ENCODE measurements at places on chromosomes 11 and 22.

GRCh38 chr11:63915961-63916836 lies 765 bp downstream of the RCOR2 start:
- no peak for DNase-seq

GRCh38 chr11:15114501-15115475 lies at the start of gene INSC:
INSC (plus strand) TSS chr11:15114923; CDS start chr11:15149175, 34,252 bp downstream.
- DNase-seq = no peak

- DNase-seq = no peak
These were observed 100.6 kb upstream of the FGF3 start for GRCh38 chr11:69919659-69920344.

- no peak for DNase-seq
These were observed 203.4 kb downstream of the FAM76B start for GRCh38 chr11:95586155-95586554.

DNA sequence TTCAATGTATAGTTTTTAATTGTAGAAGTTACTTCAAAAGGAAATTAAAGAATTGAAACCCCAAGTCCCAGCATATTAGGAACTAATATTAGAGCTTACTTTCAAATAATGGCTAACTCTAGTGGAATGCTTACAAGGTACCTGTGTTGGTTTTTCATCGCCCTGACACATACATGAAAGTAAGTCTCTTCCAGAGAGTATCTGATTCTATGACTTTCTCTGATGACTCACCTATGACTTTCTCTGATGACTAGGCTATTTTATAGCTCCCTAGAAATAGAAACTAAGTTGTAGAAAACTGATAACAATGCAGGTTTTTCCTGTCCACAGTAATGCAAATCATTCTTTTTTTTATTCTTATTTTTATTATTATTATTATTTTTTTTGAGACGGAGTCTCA lies 33.6 kb upstream of the MMP7 start:
- DNase-seq = no peak

GRCh38 chr11:20041499-20041898 lies 118.8 kb downstream of the DBX1 start:
- DNase-seq = no peak

Data from NCI-H446 (cell line).